ENCODE measurements at places on chromosomes 3 and 15.

- no peak for DNase-seq
Measured at GRCh38 chr3:31635545-31635944, 102.8 kb downstream of the STT3B start.

- DNase-seq: no peak
Measured at GRCh38 chr15:80902298-80902801, 87.3 kb downstream of the MESD start.

GRCh38 chr3:44028-44676, 152.4 kb upstream of the CHL1 start:
- DNase-seq: no peak

DNA sequence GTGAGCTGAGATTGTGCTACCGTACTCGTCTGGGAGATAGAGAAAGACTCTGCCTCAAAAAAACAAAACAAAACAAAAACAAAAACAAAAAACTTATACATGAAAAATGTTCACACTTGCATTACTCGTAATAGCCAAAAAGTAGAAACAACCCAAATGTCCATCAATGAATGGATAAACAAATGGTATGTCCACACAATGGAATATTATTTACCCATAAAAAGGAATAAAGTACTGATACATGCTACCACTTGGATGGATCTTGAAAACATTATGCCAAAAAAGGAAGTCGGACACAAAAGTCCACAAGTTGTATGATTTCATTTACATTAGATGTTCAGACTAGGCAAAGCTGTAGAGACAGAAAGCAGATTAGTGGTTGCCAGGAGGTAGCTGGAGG, 26.7 kb downstream of the PCYT1A start:
- DNase-seq: no peak

DNA sequence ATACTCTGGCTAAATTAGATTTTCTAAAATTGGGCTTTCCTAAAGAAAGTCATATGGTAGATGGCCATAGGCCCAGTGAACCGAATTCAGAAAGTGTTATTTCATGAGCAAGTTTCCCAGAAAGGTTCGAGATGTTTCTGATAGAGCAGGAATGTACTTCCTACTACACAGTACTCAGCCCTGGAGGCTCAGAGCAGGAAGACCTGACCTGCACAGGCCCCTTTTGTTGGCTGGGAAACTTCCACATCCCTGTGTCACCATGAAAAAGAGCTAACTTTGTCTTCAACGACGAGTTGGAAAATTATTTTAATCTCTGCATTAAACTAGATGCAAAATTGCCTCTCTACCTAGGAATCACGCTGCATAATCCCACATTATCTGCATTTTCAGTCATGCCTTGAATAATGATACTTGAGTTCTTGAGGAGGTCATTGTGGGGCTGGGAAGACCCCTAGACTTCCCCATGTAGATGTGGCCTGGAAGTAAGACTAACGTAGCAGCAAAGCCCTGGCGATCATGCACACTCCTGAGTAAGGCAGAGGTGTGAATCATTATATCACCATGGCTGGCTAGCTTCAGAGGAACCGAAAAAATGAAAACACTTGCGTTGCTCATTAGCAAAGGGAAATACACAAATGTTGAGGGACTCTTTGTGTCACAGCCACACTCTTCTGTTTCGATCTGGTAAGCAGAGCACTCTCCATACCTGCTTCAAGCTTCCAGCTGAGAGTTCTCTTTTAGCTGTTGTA, 47.1 kb downstream of the CMTM7 start:
- no peak for DNase-seq

DNA sequence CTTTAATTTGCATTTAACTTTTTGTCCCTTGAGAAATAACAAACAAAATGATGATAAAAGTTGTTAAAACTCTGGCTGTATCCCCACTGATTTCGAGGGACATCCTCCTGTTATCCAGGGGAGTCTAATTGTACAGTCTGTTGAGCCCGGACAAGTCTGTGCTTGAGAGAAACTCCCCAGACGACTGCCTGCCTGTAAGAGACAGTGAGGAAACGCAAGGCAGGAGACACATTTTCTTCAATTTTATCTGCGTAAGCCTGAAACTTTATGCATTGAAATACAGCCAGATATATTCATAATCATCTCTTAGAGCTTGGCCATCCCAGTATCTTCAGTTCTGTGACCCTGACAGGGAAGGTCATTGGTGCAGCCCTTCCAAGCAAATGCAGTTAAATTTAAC, 97.7 kb downstream of the ROBO2 start:
- DNase-seq: no peak

- DNase-seq: no peak
Measured at GRCh38 chr15:44782516-44782915, 46.2 kb downstream of the TRIM69 start.

DNA sequence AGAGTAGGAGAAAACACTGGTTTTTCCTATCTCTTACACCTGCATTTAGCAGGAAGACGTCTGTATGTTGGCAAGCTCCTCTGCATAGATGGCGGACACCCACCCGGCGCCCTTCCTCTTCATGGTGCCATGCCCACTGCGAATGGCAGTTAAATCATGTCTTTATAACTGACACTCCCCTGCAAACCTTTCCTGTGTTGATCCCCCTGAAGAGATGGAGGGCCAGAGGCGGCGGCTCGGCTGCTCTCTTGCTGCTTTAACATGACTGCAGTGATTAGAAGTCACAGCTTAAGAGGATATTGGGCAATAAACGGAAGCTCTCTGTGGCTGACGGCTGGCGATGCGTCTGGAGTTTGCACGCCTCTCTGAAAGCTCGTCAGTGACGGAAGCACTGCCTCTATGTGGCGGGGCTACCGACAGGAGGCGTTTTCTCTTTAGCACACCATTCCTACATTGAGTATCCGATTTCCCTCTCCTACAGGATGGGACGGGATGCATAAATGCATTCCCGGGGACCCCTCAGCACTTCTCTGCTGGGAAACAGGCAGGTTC, 25.5 kb upstream of the SNRPA1 start:
- DNase-seq: peak; percentile 28

GRCh38 chr3:175163686-175164085, 304.6 kb downstream of the NAALADL2 start:
- no peak for DNase-seq

- peak; percentile 35 for DNase-seq
Measured at GRCh38 chr15:75620058-75620820, 5.3 kb downstream of the SNUPN start.

- no peak for DNase-seq
Measured at GRCh38 chr3:126406389-126407296, 11.9 kb downstream of the CFAP100 start.

DNA sequence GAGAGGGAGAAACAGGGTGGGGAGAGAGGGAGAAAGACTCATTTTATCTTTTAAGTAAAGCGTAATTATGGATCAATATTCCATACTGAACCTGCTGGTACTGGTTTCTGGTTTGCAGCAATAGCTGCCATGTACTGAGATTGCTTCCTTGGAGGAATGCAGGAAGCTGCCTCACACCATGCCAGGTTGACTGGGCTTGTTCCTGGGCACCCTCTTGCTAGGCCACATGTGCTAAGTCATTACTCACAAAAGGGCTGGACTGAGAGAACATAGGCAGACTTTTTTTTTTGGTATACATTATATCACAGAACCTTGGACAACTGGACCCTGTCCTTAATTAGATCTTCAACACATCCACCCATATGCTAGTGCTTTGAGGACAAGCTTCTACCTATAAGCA, 193.4 kb downstream of the ZNF621 start:
- no peak for DNase-seq

- DNase-seq: no peak
Measured at GRCh38 chr3:100893590-100893989, 99.6 kb downstream of the ABI3BP start.

DNA sequence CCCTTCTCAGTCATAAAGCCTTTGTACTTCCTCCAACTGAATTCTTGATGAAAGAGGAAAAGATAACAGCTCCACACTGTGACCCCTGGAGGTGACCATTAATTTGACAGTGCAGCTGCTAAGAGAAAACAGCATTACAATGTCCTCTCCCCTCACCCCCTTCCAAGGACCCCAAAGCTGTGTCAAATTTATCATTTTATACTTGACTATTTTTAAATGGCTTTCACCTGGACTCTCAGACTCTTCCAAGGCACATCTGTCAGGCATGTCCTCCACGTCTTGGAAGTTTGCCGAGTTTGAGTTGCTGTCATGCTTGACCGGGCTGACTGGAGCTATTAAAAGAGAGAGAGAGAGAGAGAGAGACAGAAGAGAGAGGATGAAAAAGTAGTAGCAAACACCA, 236.5 kb downstream of the WDR72 start:
- no peak for DNase-seq

GRCh38 chr3:138188013-138188730, 1.1 kb downstream of the ARMC8 start:
- no peak for DNase-seq

GRCh38 chr3:46062679-46063078, 35.4 kb upstream of the XCR1 start:
- DNase-seq: no peak

- no peak for DNase-seq
Measured at GRCh38 chr15:57290187-57290586, 86.1 kb upstream of the CGNL1 start.

DNA sequence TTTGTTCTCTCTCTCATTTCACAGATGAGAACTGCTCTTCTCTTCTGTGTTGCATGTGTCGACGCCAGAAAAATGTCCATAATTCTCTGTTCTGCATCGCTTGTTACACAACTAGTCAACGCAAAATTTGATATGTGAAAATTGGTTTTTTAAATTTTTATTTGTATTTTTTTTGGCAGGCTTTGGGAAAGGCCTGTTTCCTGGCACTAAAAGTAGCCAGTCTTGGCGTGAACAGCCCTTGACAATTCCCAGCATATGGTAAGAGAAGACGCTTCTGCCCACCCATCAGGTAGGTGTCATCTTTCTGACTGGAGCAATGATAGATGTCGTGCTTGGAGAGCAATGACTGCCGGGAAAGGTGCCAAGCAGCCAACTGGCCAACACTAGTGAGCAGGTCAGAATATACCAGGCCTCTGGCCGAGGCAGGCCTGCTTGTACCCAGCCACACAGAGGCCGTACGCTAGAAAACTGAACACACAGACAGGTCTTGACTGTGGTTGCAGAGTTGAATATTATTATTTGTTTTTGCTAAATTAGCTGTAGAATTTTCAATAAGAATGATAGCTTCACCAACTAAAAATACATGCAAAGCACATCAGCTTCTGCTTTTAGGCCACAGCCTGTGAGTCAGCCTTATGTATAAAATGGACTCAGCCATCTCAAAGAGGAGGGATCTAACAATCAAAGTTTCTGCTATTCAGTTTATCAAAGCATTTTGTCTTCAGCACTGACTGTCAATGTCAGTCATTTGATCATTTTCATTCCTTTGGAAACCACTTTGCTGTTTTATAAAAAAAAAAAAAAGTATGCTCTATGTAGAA, 837.5 kb downstream of the MCTP2 start:
- no peak for DNase-seq

DNA sequence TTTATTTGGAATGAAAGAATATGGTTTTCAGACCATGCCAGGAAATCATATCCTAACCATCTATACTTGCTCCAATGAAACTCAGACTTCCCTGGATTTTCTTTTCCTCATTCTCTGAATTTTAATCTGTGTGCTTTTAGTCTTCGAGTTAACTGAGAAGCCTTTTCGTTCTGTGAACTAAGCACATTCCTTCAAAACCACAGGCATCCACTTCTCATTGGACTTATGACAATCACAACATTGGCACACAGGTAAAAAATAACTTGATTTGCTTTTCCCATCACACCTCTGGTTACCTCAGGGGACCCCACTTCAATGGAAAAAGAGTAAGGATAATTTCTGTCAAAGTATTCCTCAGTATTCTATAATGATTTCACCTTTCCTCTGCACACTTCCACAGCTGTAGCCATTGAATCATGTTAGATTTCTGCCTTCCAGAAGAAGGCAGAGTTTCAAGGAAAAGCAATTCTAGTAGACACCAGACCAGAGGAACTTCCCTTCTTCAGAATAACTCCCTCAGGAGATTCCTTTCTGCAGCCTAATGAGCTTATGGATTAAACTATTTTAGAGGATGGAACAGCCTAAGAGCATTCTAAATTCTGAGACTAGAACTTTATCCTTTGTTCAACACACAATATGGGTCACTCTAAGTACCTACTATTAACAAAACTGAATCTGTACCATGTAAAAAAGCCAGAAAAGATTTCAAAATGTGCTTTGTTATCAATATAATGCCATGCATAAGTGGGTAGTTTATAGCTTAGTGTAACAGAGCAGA, 15.9 kb downstream of the COMMD2 start:
- DNase-seq: no peak

DNA sequence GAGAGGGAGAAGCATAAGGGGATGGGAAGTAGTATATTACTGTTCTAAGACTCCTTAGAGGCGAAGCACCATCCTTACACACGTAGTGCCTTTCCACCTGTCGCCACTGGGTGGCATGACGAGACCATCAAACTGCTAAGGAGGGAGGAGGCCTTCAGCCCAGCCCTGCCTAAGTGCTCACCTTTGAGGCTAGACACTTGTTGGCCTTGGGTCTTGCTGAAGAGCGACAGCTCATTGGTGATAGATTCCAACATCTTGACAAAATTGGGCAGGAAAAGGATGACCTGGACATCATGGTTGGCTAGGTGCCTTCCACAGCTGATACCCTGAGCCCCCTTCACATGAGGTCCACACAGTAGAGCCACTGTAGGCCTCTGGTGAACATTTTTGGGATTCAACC, 19.6 kb downstream of the CLK3 start:
- DNase-seq: no peak
